ENCODE measurements at places on chromosomes 7 and 10.

- no peak for DNase-seq
Measured at GRCh38 chr7:42080841-42081586, 156.0 kb downstream of the GLI3 start.

DNA sequence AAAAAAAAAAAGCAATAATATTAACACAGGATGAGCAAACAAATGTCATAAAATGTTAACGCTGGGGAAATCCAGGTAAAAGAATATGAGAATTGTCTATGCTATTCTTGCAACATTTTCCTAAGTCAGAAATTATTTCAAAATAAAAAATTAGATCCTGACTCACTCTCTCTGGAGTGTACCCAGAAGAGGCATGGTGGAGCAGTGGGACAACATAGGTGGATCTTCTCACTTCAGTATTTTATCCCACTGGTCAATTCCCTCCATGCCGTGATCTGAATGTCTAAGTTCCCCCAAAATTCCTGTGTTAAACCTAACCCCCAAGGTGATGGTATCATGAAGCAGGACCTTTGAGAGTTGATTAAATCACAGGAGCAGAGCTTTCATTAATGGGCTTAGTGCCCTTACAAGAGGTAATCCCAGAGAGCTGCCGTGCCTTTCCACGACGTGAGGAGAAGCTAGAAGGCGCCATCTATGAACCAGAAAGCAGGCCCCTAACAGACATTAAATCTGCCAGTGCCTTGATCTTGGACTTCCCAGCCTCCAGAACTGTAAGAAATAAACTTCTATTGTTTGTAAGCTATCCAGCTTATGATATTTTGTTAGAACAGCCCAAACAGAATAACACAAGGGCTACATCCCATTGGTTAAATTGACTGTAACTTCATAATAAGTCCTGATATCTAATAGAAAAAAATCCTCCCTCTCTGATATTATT lies 35.2 kb downstream of the USP6NL start:
- no peak for DNase-seq

GRCh38 chr7:74430961-74431466 lies 22.7 kb upstream of the GTF2IRD1 start:
- DNase-seq = no peak

- no peak for DNase-seq
Measured at GRCh38 chr7:4873071-4873944, 10.2 kb downstream of the RADIL start.

DNA sequence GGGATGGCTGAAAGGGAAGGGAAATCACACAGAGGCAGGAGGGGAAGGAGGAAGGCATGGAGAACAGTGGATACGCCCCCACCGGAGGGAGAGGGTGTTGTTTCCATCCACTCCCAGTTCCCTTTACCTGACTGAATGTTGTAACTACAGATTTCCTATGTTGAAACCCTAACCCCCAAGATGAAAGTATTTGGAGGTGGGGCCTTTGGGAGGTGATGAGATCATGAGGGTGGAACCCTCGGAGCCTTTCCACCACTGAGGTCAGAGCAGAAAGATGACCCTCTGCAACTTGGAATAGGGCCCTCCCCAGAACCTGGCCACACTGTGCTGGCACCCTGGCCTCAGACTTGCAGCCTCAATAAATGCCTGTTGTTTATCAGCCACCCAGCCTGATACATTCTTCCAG lies 48.6 kb upstream of the CNPY1 start:
- DNase-seq = no peak

- DNase-seq = no peak
Measured at GRCh38 chr10:60742512-60742911, 35.8 kb upstream of the CDK1 start.

- DNase-seq = no peak
Measured at GRCh38 chr7:70006261-70006920, 408.1 kb downstream of the AUTS2 start.

DNA sequence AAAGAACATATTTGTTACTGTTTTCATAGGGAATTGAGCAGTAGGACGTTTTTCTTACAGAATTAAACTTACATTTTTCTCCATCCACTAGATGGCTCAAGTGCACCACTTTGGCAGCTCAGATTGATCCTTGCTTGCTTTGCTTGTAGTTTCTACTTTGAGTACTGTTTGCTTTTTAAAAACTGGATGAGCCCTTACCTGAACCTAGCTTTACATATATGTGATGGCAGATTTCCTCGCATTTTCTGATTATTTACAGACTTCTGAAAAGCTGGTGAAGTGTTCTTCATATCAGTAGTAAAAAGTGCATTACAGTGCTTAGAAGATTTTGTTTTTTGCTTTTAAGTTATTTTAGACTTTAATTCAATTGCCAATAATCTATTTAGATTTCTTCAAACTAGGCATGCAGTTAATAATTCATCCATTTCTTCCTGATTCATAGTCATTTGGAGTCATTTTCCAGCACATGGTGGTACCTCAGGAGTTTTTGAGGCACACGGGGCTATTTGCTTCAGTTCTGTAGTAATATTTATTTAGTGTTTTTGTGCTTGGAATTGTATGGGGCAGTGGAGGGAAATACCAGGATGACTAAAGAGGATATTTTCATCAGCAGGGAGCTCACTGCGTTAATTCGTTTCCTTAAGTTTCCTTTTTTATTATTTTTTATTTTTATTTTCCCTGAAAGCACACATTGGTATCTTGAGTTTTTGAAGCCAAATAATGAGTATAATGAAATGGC lies 57.3 kb downstream of the MAPK8 start:
- DNase-seq = no peak

DNA sequence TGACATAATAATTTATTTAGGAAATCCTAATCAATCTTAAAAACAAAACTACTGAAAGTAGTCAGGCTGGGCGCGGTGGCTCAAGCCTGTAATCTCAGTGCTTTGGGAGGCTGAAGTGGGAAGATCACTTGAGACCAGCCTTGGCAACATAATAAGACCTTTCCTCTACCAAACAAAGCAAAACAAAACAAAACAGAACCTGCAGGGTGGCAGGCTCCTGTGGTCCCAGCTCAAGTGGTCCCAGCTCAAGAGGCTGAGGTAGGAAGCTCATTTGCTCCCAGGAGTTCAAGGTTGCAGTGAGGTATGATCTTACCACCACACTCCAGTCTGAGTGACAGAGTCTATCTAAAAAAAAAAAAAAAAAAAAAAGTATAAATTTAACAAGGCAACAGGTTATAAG lies 748.0 kb downstream of the CNTNAP2 start:
- no peak for DNase-seq

Data from cortex of kidney (tissue), 1 donor.